B cell (primary cell): ENCODE measurements at places on chromosomes 4 and X.

- H3K27ac ChIP-seq: no peak overlapping the region
- H3K4me1 ChIP-seq: no peaks in the 10 kb centered on the region
- no peak overlapping the region for H3K4me3 ChIP-seq
- DNase-seq: no peak
- H3K36me3 ChIP-seq: no peaks in the 10 kb centered on the region
Measured at GRCh38 chr4:11495818-11496217, 67.1 kb upstream of the HS3ST1 start.

DNA sequence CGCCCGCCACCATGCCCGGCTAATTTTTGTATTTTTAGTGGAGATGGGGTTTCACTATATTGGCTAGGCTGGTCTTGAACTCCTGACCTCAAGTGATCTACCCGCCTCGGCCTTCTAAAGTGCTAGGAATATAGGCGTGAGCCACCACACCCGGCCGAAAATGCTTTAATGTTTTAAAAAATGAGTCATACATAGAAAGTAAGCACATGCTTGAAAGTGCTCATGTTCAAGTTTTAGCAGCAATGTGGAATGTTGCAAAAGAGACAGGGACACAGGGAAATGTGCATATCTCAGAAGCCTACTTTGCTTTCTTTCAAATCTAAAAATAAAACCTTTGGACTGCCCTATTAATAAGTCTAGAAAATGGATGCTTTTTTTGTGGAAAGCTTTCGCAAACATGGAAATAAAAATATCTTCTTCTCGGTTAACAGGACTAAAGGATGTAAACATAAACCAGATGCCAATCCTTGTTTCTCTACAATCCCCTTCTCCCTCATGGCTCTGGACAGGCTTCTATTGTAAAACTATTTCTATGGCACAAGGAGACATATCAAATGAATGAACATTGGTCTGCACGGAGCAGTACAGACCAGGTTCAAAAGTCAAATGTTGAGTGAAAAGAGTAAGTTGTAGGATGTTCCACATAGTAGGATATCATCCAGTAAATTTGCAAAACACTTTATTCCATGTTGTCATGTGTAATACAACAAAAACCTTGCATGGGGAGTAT lies 15.0 kb downstream of the MECP2 start:
- no peak for DNase-seq
- H3K27ac ChIP-seq: no peak overlapping the region
- H3K27me3 ChIP-seq: no peaks in the 10 kb centered on the region

GRCh38 chrX:106742193-106742592 lies 15.7 kb downstream of the RNF128 start:
- no peaks in the 10 kb centered on the region for H3K27me3 ChIP-seq
- no peaks in the 10 kb centered on the region for H3K4me1 ChIP-seq
- H3K4me3 ChIP-seq: no peak overlapping the region
- H3K36me3 ChIP-seq: no peaks in the 10 kb centered on the region
- DNase-seq: no peak

DNA sequence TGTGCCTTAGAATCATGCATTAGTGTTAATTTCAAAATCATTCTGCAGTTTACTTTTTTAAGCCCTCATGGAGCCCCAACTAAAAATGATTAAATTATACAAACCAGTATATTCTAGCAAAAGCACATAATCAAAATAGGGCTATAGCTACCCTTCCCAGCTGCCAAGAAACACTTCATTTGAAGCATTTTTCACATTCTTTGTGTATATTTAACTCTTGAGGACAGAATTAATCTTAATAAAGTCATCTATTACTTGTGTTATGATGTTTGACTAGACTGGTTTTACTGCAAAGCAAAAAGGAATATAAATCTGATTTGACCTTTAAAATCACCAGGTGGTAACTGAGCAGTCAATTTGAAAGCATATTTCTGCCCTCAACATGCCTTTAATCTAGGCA lies 145.1 kb downstream of the PRDM5 start:
- no peak overlapping the region for H3K27ac ChIP-seq
- no peaks in the 10 kb centered on the region for H3K36me3 ChIP-seq
- H3K4me3 ChIP-seq: no peak overlapping the region
- H3K4me1 ChIP-seq: no peaks in the 10 kb centered on the region
- no peak for DNase-seq

DNA sequence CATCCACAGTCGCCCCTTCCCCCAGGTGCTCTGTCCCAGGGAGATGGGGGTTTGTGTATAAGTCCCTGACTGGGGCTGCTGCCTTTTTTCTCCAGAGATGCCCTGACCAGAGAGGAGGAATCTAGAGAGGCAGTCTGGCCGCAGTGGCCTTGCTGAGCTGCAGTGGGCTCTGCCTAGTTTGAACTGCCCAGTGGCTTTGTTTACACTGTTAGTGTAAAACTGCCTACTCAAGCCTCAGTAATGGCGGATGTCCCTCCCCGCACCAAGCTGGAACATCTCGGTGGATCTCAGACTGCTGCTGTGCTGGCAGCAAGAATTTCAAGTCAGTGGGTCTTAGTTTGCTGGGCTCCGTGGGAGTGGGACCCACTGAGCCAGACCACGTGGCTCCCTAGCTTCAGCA lies 102.6 kb upstream of the GIMD1 start:
- DNase-seq: no peak
- no peaks in the 10 kb centered on the region for H3K36me3 ChIP-seq
- H3K27ac ChIP-seq: no peak overlapping the region
- H3K27me3 ChIP-seq: no peaks in the 10 kb centered on the region

DNA sequence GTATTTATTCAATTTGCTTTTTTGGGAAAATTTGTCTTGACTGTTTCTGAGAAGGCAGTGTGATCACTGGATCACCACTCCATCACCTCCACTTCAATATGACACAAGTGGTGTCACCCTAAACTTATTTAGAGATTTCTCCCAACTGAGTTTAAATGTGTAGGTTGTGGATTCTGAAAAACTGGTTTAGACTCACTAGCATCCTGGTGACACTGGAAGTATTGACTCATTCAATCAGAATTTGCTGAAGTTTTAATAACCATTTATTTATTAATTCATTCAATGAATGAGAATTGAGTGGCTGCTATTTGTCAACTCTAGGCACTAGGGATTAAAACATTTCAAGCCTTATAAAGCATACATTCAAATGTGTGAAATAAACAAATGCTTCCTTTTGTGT lies 819.1 kb upstream of the EPHA5 start:
- no peaks in the 10 kb centered on the region for H3K36me3 ChIP-seq
- H3K27me3 ChIP-seq: no peaks in the 10 kb centered on the region
- no peaks in the 10 kb centered on the region for H3K4me1 ChIP-seq
- no peak for DNase-seq
- no peak overlapping the region for H3K4me3 ChIP-seq
- H3K27ac ChIP-seq: no peak overlapping the region

DNA sequence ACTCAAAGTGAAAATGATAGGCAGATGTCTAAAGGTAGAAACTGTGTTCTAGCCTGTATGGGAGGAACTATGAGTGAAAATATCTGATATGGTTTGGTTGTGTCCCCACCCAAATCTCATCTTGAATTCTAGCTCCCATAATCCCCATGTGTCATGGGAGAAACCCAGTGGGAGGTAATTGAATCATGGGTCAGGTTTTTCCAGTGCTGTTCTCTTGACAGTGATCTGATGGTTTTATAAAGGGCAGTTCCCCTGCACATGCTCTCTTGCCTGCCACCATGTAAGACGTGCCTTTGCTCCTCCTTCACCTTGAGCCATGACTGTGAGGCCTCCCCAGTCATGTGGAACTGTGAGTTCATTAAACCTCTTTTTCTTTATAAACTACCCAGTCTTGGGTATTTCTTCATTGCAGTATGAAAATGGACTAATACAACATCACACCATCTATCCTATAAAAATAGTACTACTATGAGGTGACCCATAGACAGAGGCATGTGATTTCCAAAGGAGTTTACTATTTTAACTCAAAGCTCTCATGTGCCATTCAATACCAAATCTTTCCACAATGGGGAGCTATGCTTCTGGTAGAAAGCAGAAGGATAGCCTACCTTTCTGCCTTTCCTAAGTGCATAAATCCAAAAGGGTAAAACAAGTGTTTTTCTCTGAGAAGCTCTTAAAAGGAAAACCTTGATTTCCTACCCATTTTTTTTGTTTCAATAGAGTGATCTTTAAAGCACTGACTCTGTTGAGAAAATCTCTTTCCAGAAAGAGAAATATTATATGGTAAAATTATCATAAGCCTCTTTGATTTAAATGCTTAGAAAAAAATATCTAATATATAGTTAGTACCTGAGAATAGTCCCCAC lies 38.8 kb downstream of the SEC31A start:
- H3K36me3 ChIP-seq: peaks cover 3% of the 10 kb centered on the region
- no peaks in the 10 kb centered on the region for H3K27me3 ChIP-seq
- no peak overlapping the region for H3K4me3 ChIP-seq
- H3K27ac ChIP-seq: no peak overlapping the region
- no peaks in the 10 kb centered on the region for H3K4me1 ChIP-seq

DNA sequence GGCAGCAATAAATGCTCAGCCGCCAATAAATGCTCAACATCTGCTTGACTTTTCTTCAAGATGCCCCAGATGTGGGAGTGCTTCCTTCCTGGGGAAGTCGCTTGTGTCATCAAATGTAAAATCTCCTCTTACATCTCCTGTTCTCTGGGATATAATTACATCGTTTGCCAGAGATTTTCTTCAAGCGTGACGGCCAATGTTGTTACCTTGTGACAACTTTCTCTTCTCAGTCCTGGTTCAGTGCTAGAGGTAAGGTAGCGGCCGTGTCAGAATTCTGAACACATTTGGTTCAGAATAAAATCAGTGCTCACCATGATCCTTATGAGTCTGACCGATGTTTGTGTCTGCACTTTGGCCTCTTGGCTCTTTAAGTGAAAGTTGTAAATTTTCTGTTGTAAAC lies 102.5 kb downstream of the ASMT start:
- no peaks in the 10 kb centered on the region for H3K4me1 ChIP-seq
- no peak overlapping the region for H3K27ac ChIP-seq
- no peak for DNase-seq
- H3K27me3 ChIP-seq: no peaks in the 10 kb centered on the region
- H3K36me3 ChIP-seq: peaks cover 5% of the 10 kb centered on the region

GRCh38 chrX:19237901-19238300 lies 105.8 kb upstream of the PDHA1 start:
- DNase-seq: no peak
- H3K27me3 ChIP-seq: no peaks in the 10 kb centered on the region
- H3K4me1 ChIP-seq: no peaks in the 10 kb centered on the region
- H3K36me3 ChIP-seq: no peaks in the 10 kb centered on the region
